ENCODE measurements at places on chromosomes 11 and 22.

DNA sequence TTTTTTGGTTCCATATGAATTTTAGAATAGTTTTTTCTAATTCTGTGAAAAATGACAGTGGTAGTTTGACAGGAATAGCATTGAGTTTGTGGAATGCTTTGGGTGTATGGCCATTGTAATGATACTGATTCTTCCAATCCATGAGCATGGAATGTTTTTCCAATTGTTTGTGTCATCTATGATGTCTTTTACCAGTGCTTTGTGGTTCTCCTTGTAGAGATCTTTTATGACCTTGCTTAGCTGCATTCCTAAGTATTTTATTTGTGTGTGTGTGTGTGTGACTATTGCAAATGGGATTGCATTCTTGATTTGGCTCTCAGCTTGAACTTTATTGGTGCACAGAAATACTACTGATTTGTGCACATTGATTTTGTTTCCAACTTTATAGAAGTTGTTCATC, 3.0 kb upstream of the CSF2RB start:
- no peak for DNase-seq

DNA sequence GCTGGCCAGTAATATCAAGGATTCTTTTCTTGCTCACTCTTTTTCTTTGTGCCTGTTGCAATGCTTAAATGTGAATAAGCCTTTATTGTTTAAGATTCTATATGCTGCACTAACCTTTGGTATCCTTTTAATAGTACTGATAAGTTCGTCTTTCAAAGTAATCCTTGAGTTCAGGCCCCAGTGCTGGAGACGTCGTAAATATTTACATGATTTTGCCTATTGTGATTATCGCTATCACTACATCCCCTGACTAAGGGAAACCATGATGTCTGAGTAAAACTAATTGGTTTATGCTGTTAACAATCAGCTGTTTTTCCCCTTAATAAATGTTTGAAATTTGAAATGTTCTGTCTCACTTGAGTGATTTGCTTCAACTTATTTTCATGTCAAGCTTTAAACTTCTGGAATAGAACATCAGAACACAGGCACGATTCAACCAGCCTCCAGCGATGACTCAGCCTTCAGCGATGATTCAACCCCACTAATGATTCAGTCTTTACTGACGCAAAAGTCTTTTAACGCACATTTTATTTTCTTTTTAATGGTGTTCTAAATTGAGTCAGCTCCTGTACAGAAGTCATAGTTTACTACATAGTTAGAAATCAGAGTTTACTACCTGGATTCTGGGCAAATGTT, 3.9 kb downstream of the HTATIP2 start:
- peak; percentile 63 for DNase-seq

DNA sequence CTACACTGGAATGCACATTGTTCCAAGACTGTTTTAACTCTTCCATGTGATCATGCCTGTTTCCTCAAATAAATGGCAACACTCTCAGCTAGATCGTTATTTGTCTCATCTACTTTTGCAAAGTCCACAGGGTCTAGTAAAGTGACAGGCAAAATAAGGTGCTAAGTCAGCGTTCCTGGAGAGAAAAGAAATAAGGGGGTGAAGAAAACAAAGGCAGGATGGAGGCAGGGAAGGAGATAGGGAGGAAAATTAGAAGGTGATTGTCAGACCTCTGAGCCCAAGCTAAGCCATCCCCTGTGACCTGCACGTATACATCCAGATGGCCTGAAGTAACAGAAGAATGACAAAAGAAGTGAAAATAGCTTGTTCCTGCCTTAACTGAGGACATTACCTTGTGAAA, 132.1 kb downstream of the RAB38 start:
- DNase-seq: no peak

- DNase-seq: no peak
These were observed 135.6 kb downstream of the SBF2 start for GRCh38 chr11:10158461-10158860.

DNA sequence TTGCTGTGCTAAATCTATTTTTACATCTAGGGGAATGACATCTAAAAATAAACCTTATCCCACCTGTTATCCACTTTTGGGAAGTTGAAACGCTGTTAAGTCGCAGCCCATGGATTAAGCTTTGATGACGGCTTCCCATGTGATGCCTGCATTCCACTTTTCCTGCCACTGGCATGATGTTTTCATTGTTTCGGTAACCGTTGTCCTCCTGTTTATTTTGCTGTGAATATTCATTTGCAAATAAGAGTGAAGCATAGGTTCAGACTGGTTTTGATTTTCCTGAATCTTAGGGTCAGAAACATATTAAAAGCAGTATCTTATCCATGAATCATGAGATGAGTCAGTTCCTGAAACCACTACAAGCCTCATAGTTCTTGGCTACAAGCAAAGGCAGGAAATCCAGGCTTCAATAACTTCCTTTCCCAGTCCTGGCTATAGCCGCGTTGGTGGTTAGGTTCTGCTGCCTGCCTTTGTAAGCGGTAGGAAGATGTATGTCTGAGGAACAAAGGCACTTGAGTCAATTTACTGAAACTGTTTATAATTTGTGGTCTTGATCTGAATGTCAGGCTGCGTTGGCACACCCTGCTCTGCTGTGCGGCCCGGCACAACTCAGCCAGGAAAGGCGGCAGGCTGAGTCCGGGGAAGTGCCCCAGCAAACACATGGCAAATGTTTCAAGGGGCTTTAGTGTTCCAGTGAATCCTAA, 19.4 kb downstream of the TEAD1 start:
- no peak for DNase-seq

Measured in caudate nucleus (tissue), 63 donors.